ENCODE measurements at places on chromosomes 13 and 19.
A peak's percentile ranks its signal among the peaks of the same experiment; 100 is the strongest.

DNA sequence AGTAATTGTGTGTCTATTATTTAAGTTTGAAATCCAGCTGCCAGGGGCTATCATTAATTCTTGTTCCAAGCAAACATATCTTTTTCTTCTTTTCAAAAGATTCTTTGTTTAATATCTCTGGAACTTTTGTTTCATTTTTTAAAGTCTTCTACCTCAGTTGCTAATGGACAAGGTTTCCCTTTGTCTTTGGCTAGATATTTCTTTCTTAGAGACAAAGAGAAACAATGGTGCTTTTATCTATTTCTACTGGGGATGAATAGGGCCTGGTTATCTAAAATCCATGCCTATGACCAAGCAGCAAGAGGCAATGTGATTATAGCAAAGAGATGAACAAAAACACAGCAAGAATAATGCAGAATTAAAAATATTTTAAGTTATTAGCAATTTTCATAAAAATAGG, 661.3 kb upstream of the KLF12 start:
- no peak for DNase-seq

DNA sequence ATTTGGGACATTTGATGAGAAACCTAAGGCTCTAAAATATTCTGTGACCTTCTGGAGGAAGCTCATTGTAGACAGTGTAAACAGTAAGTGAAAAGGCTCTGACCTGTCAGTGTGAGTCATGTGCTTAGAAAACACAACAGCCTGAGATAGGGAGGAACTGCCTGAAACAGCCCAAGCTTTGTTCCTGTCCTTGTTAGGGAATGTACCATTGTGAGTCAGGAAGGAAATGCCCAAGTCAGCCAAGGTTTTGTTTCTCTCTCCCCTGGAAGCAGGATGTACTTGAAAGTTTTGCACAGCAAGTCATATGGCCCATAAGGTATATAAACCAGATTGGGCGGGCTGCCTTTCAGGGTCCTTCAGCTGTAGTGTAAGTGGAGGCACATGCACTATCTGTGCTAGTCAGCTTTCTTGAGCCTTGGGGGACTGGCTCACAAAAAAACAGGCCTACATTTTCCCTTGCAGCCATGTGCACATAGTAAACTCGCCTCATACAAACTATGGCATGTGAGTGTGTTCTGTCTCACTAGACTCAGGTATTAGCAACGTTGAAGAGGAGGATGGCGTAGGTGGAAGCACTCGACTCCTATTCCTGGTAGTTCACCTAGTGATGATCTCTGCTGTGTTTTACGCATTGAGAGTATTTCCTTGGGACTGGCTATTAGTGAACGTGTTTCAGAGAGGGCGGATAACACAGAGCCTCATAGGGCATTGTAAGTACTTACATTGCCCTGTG, 141.2 kb upstream of the KLHL1 start:
- DNase-seq, result no peak

DNA sequence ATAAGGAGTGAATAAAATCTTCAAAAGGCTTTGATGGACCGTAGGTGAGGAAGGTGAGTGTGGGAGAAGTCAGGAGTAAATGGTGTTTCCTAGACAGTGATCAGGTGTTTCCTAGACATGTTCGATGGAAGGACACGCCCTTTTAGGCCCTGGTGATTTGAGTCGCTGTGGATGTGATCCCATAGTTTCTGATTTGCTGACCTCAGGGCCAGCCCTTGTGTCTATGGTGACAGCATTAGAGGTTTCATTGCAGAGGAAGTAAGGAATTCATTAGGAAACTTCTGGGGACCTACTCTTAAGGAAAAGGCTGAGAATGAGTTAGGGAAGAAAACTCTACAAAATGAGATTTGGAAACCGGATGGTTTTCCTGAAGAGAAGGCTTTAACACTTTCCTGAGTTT, 31.5 kb upstream of the RNF113B start:
- no peak for DNase-seq

DNA sequence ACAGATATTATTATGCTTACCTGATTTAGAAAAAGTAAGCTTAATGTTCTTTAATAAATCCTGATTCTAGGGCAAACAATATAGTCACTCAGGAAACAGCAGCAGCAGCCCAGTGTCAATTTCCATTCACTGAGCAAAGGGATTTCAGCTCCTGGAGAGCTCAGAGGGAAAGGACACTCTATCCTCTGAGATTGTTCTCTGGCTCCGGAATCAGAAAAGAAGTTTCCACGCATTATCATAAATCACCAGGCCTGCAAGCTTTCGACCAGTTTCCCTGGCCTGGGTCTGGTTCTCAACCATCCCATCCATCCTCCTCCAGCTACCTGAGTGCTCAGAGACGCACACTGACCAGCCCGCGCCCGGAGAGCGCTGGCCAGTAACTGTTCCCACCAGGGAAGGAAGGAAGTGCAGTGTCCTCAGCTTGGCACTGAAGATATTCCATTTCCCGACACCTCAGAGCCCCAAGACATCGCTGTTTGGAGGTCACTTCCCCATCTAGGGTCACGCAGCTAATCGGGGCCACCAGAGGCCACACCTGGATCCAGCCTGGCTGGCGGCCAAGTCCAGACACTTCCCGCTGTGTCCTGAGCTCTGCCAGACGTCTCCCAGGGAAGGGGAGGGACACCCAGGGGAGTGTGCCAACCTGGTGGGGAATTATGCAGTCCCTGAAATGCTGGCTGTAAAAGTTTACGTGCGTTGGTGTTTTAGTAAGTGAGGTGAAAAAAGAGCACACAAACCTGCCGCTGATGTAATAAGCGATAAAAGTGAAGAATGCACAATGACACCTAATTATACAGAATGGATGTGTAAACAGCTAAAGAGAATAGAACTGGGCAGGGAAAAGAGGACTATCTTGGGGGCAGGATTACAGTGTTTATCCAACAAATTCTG, 29.1 kb downstream of the EPS15L1 start:
- DNase-seq, result no peak

DNA sequence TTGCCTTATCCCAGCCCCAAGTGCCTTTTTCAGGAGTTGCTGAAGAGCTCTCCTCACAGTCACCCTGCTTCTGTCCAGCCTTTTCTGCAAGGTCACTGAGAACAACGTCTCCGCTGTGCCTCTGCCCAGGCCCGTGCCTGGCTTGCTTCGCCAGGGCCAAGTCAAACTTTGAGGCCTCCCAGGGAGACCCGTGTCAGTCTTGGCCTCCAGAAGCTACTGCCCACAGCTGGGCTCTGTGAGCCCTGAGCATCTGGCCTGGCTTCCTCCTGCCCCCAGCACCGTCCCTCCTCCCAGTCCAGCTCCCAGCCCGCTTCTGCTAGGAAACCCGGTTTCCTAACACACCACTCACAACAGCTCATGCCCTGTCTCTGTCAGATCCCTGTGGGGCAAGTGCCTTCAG, 165.9 kb downstream of the TEX29 start:
- no peak for DNase-seq

DNA sequence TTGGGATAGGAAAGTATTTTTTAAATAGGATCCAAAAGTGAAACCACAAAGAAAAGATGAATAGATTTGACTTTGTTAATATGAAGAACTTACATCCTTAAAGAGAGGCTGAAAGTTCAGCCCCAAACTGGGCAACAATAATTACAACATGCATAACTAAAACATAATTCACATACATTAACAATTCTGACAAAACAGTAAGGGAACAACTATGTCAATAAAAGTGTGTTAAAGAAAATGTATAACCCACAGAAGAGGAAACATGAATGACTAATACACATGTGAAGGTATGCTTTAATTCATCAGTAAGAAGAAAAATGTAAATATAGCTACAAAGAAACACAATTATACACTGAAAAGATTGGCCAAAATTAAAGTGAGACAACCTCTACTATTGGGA, 1597.6 kb upstream of the MIR17HG start:
- DNase-seq, result no peak

GRCh38 chr19:44401139-44402115, at the start of gene ZNF285:
Gene ZNF285 (minus strand): TSS chr19:44401608. CDS start chr19:44397213, 4,395 bp downstream.
- peak; percentile 19 for DNase-seq

GRCh38 chr19:45166723-45167252, 6.0 kb upstream of the NKPD1 start:
- DNase-seq, result no peak

DNA sequence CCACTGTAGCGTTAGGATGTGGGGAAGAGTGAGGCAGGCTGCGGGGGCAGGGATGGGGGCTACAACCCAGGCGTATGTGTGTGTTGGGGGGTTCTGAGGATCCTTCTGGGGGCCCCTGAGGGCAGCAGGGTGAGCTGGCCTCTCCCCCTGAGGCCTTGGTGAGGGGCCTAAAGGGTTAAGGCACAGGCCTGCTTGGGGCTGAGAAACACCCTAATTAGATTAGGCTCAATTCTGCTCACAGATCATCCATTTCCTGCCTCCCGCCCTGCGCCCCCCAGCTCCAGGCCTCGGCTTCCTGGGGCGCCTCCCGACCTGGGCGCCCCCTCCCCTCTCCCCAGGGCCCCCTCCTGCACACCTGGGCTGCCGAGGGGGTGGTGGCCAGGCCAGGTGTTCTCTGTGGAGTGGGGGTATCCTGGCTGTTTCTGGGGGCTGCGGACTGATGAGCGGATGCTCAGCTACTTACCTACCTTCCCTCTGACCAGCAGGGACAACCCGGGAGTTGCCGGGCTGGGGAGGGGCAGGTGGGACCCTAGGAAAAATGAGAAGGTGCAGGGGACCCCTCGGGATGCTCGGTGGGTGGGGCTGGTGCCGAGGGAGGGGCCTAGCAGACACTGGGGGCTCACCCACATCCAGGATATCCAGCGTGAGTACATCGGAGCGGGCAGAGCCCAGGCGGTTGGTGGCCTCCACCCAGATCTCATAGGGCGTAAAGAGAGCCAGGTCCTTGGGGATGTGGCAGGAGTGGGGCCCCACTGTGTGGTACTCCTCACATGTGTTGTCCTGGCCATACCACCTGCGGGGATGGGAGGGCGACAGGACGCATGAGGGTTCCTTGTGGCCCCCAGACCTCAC, 8.6 kb downstream of the CRLF1 start:
- DNase-seq, result no peak

DNA sequence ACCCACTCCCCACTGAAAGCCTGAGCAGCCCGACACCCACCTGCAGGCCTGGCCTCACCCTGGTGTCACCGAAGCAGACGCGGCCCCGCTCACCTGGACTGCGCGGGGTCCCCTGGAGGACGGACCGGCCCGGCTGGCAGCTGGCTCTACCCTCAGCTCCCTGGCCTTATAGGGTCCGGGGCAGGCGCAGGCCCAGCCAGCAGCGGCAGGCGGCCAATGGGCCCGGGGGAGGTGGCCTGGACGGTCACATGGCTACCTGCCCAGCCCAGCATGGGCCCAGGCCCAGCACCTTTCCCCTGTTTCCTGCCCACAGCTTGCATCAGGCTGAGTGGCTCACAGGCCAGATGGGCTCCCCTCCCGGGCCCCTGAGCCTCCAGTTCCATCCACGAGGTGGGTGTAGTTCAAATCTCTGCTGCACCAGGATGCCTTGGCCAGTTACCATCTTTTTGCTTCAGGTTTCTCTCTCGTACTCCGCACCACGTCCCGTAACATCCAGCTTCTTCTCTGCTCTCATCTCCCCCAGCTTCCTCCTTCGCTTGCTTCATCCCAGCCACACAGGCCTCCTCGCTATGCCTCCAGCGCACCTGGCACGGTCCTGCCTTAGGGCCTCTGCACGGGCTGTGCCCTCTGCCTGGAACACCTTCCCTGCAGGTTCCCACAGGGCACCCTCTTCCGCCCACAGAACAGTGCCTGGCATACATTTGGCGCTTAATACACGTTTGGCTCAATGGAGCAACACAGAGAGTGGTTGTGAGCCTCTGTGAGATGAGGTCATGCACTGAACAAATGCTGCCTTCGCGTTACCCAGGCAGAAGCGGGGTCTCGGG, at the start of gene PLIN4:
TSS of gene PLIN4 (minus strand) at position 142 of the 827 bp plus-strand sequence. CDS start 214 bp downstream, outside the sequence.
- DNase-seq, result no peak

DNA sequence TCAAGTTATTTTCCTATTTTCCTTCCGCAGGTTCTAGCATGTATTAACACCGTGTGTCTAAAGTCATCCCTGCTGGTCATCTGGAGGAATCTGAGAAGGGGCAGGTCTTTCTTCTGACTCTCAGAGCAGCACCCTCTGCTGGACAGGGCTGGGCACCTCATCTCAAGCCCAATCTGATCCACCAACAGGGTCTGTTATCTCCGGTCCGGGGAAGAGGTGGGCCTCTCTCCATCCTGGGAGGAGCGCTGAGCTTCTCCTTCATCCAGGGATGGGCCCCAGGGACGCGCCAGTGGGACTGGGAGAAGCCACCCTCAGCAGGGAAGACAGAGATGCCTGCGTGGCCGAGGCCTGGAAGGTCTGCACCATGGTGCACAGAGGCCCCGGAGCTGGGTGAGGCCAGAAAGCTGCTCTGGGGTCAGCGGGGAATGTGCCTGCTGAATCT, 26.0 kb upstream of the ZNF331 start:
- peak; percentile 22 for DNase-seq

GRCh38 chr19:8142513-8142900, 6.9 kb downstream of the FBN3 start:
- no peak for DNase-seq

- DNase-seq, result no peak
Measured at GRCh38 chr13:62333466-62333865, 917.8 kb upstream of the PCDH20 start.

DNA sequence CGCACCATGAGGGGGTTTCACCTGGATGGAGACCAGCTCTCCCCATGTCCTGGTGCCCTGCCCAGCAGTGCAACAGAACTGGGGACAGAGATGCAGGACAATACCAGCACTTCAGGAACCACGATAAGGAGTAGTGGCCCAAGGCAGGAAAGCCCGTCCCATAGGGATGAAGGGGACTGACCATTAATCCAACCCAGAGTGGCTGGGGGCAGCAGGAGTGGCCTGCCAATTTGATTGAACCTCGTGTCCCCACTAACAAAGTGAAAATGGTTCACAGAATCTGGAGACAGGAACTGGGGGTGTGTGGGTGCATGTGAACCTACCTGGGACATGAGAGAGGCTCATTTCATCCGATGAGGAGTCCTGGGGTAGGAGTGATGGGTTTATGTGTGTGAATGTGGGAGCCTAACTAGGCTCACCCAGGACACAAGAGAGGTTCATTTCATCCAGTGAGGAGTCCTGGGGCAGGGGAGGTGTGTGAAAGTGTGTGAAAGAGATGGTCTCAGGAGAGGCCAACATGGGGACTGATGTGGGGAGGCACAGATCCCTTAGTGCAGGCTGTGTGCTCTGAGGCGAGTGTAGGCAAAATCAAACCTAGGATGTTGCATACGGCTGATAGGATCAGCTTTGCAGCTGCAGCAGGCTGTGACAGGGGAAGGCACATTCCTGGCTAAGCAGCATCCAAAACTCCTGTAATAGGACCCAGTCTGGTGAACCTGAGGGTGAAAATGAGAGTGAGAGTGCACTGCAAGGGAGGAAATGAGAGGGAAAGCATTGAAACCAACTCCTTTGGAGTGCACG, 98.2 kb downstream of the ZNF429 start:
- DNase-seq, result no peak

DNA sequence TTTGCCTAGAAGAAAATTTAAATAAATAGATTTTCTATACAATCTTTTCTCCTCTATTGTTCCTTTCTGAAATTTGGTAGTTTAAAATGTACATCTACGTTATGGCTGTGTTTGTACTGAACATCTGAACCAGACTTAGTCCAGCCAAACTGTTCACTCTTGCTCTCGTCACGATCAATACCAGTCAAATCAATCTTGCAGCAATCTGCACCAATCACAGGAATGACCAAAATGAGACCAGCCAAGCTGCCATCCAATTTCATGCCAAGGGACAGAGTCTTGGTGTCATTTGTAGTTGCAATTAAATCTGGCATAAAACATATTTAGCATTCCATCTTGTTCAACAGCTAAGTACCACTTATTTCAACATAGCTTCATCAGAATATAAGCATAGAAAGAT, 156.6 kb downstream of the IRS2 start:
- no peak for DNase-seq

Data from activated CD8-positive, alpha-beta memory T cell treated with anti-CD3 and anti-CD28 coated beads for 1 hour (primary cell).